Panc1 (cell line): ENCODE measurements at places on chromosomes 2 and 18. TPM values are rescaled to one million over a fixed set of nuclear protein-coding genes. Genes with fewer than 3 reads are reported as not detected.

GPR75 gene
- 2.5 TPM for total RNA-seq

- no peak overlapping the region for H3K27ac ChIP-seq
- H3K27me3 ChIP-seq, result no peaks in the 10 kb centered on the region
- no peak overlapping the region for H3K4me3 ChIP-seq
- DNase-seq, result no peak
- H3K36me3 ChIP-seq, result no peaks in the 10 kb centered on the region
Observed at GRCh38 chr2:208708486-208708885, 301.9 kb downstream of the PTH2R start.

GRCh38 chr2:6787376-6787775, 78.3 kb downstream of the CMPK2 start:
- no peak for DNase-seq
- no peaks in the 10 kb centered on the region for H3K36me3 ChIP-seq
- H3K27me3 ChIP-seq, result no peaks in the 10 kb centered on the region
- no peak overlapping the region for H3K4me3 ChIP-seq
- H3K27ac ChIP-seq, result no peak overlapping the region

DNA sequence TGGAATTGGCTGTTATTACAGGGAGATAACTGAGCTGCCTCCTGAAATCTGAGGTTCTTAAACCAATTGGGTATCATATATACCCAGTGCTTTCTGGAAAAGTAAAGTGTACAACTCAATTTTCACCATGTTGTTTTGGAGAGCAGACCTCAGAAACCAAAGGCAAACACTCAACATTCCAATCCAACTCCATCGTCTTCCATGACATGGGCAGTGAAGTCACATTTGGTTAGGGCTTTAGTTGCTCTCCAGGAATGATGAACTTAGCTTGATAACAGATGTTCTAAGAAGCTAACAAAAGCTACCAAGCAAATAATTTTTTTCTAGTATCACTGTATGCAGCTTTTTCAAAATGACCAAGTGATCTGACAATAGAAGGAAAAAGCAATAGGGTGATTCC, 107.0 kb upstream of the SLC35G4 start:
- no peak overlapping the region for H3K27ac ChIP-seq
- no peak for DNase-seq
- H3K4me3 ChIP-seq, result no peak overlapping the region

GRCh38 chr18:12342661-12343060, 34.4 kb downstream of the AFG3L2 start:
- DNase-seq, result no peak
- H3K36me3 ChIP-seq, result peaks cover 10% of the 10 kb centered on the region
- no peaks in the 10 kb centered on the region for H3K4me1 ChIP-seq
- H3K4me3 ChIP-seq, result no peak overlapping the region
- no peaks in the 10 kb centered on the region for H3K27me3 ChIP-seq

- no peaks in the 10 kb centered on the region for H3K27me3 ChIP-seq
- H3K36me3 ChIP-seq, result no peaks in the 10 kb centered on the region
- DNase-seq, result no peak
- H3K4me3 ChIP-seq, result no peak overlapping the region
Observed at GRCh38 chr2:207847807-207848544, 78.3 kb upstream of the FZD5 start.

- H3K4me1 ChIP-seq, result no peaks in the 10 kb centered on the region
- H3K27ac ChIP-seq, result no peak overlapping the region
- H3K27me3 ChIP-seq, result no peaks in the 10 kb centered on the region
Observed at GRCh38 chr2:219119422-219120043, 41.1 kb downstream of the NHEJ1 start.
